ENCODE measurements at places on chromosomes 4 and X.

- DNase-seq, result no peak
Observed at GRCh38 chrX:72023071-72023470, 108.6 kb downstream of the RTL5 start.

- DNase-seq, result no peak
Observed at GRCh38 chrX:74835566-74835965, 89.7 kb downstream of the NEXMIF start.

GRCh38 chr4:38202242-38202641 lies 242.0 kb downstream of the PTTG2 start:
- no peak for DNase-seq

DNA sequence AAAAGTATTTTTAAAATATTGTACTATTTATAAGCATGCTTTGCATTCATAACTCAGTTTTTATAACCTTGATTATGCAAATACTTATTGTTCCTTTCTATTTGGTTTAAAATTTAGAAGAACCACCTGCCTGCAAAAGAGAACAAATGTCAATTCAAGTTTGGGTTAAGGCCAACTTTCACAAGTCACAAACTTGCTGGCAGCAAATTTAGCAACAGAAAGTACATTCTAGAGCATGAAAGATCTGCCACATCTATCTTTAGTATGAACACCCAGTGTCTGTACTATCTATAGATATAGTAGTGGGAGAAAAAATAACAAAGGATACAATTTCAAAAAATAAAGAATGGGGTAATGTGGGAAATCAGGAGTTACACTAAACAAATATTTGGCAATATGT lies 1014.2 kb downstream of the C4orf33 start:
- no peak for DNase-seq

GRCh38 chr4:154958621-154959358 lies 177.7 kb downstream of the RBM46 start:
- no peak for DNase-seq

- DNase-seq, result no peak
Observed at GRCh38 chrX:19673375-19674040, 158.2 kb upstream of the MAP3K15 start.

DNA sequence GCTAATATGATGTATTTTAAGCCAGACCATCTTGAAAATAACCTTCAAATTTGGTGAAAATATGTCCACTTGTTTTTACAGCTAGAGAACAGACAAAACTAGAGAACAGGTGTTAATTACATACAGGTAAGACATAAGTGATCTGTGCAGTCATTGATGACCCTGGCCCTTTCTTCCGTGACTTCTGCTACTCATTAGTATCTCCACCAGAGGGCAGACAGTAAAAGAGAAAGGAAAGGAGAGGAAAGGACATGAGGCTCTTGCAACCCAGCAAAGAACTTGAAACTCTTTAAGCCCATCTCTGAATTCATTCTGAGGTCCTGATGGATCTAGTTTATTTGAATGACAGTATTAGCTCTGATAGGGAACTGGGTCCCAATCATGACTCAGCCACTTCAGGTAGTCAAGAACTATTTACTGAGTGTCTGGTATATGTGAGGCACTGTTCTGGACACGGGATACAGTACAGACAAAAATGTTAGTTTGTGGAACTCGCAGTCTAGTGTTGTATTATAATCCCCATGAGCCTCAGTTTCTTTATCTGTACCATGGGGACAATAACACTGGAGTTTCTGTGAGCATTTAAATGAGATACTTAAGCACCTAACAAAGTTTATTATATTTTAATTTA lies 121.0 kb upstream of the TEX13D start:
- no peak for DNase-seq

- DNase-seq, result no peak
Observed at GRCh38 chrX:96098471-96098870, 586.2 kb upstream of the DIAPH2 start.

DNA sequence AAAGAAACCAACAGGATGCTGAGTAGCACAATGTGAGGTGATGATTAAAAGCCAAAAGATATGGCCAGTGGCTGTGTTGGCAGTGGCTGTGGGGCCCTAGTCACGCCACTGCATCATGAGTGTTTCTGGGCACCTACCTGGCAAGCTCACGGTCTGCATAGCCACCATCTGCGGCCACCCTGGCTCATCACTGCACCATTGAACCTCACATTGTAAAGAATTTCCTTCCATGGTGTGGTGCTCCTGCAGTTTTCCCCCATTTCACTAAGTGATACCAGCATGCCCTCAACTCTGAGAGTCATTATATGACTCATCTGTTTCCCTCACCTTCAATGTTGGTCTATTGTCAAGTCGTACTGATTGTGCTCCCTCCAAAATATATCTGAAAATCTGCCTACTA lies 45.5 kb upstream of the CLNK start:
- no peak for DNase-seq

DNA sequence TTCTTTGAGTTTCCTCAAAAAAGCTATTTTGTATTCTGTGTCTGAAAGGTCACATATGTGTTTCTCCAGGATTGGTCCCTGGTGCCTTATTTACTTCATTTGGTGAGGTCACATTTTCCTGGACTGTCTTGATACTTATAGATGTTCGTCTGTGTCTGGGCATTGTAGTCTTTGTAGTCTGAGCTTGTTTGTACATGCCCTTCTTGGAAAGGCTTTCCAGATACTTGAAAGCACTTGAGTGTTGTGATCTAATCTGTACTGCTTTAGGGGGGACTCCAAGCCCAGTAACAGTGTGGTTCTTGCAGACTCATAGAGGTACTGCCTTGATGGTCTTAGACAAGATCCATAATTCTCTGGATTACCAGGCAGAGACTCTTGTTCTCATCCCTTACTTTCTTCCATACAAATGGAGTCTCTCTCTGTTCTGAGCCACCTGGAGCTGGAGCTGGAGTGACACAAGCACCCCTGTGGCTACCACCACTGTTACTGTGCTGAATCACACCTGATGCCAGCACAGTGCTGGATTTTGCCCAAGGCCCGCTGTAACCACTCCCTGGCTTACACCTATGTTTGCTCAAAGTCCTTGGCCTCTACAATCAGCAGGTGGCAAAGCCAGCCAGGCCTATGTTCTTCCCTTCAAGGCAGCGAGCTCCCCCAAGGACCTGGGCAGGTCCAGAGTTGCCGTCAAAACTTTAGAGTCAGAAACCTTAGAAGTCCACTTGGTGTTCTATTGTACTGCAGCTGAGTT lies 72.3 kb upstream of the EFHC2 start:
- no peak for DNase-seq

DNA sequence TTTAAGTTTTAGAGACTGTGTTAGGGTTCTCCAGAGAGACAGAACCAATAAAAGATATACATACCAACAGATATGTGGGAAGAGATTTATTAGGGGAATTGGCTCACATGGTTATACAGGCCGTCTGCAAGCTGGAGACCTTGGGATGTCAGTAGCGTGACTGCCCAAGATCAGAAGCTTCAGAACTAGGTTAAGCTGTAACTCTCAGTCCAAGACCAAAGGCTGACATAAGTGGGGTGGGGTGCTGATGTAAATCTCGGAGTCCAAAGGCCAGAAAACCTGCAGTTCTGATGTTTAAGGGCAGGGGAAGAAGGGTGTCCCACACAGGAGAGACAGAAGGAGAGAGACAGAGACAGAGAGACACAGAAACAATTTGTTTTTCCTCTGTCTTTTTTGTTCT lies 10.5 kb downstream of the CLDN34 start:
- no peak for DNase-seq

DNA sequence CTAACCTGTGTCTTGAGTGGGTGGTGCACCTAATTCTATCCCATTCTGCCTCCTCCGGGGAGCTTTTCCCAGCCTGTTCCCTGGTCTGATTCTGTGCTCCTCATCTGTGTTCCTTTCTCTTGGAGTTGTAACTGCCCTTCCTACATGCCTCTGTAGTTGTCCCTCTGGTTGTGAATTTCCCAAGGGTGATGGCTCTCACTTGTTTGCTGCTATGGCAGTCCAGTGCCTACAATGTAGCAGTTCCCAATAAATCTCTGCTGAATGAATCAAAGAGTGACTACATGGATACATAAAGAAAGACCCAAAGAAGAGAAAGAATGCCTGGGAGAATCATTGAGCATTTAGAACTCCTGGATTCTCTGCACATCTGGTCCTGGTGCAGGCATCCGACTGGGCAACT lies 141.6 kb downstream of the HS3ST1 start:
- DNase-seq, result no peak

- no peak for DNase-seq
Observed at GRCh38 chrX:101676571-101676970, 16.9 kb upstream of the ARMCX2 start.

- DNase-seq, result no peak
Observed at GRCh38 chr4:15878011-15878410, 60.5 kb downstream of the FGFBP1 start.

DNA sequence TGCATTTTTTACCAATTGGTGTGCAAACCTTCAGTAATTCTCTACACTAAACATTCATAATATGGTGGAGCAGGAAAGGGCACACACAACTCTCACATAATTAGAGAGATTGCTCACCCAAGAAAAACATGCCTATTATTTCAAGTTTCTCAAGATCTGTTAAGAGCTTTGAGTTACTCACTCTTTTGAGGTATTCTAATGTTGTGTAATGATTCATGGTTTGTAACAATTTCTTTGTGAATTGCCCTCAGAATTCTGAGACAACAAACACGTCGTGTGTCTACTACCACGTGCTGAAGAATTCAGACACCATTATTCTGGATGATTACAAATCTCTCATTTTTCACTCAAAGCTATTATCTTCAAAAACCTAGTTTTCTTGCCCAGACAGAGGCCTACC lies 82.8 kb downstream of the PDGFC start:
- DNase-seq, result no peak

DNA sequence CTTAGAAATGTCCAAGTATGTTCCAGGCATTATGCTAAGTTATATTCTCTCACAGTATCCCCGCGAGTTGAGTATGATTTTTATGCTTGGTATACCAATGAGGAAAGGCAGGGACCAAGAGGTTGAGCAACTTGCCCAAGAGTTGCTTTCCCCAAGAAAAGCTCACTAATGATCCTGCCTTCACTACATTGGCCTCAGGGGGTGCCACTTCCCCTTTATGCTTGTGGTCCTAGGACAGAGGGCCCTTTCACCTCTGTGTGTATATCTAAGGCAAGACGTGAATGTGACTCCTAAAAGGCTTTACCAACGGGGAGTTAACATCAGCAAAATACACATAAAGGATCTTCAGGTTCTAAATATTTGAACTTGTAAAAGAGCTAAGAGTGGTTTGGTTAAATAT lies 164.4 kb upstream of the CPEB2 start:
- DNase-seq, result no peak

Data from stimulated activated CD4-positive, alpha-beta T cell treated with anti-CD3 and anti-CD28 coated beads, Interleukin-15, amount 100 ng/mL, for 48 hours (primary cell).